ENCODE measurements at places on chromosomes 6 and 20.

DNA sequence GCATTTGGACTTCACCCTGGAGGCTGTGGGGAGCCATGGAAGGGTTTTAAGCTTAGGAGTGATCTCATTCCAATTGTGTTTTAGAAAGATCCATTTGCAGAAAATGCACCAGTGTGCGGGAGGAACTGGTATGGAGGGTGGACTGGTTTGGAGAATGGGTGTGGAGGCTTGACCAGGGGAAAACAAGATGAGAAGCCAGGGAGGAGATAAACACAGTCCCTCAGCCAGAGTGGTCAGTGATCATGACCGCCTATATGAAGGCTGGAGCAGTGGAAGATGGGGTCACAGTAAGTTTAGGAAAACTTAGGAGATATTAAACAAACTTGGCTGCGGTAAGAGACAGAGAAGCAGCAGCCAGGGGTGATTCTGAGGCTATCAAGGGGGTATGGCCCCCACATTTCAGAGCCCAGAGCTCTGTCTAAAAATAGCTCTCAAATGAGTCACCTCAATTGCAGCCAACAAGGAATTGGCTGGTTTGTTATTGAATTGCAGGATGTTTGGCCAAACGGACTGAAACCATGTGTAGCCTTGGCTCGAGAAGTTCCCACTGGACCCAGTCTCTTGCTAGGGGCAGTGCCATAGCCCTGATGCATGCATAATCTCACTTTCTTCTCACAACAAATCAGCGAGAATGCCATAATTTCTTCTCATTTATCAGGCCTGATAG, 159.9 kb upstream of the TOP1 start:
- H3K4me3 ChIP-seq: no peak overlapping the region
- DNase-seq: no peak
- no peak overlapping the region for H3K27ac ChIP-seq

DNA sequence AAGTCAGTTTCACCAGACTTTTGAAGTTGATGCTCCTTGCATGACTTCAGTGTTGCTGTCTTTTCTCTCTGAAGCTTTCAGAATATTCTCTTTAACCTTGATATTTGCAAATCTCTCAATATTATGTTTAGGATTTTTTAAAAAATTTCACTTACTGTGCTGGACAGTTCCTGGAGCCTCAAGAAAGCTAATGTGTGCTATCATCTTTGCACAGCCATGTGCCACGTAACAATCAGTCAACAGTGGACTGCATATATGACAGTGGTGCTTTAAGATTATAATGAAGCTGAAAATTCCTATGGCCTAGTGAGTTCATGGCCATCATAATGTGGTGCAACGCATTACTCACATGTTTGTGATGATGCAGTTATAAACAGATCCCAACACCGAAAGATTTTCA, 59.1 kb upstream of the OGFRL1 start:
- H3K27ac ChIP-seq: no peak overlapping the region
- no peak overlapping the region for H3K4me3 ChIP-seq
- H3K27me3 ChIP-seq: no peaks in the 10 kb centered on the region

GRCh38 chr6:30272032-30272431, 54.7 kb upstream of the TRIM39 start:
- H3K27me3 ChIP-seq: peaks cover 2% of the 10 kb centered on the region
- H3K27ac ChIP-seq: no peak overlapping the region
- no peak overlapping the region for H3K4me3 ChIP-seq
- H3K36me3 ChIP-seq: no peaks in the 10 kb centered on the region
- no peaks in the 10 kb centered on the region for H3K4me1 ChIP-seq

- H3K4me3 ChIP-seq: no peak overlapping the region
- no peak overlapping the region for H3K27ac ChIP-seq
- no peaks in the 10 kb centered on the region for H3K4me1 ChIP-seq
- no peak for DNase-seq
Observed at GRCh38 chr6:21085643-21086042, 507.9 kb upstream of the SOX4 start.

GRCh38 chr6:159121486-159121885, 47.7 kb upstream of the FNDC1 start:
- H3K36me3 ChIP-seq: no peaks in the 10 kb centered on the region
- peak overlapping the region; percentile 58 for H3K4me3 ChIP-seq
- H3K4me1 ChIP-seq: peaks cover 76% of the 10 kb centered on the region
- DNase-seq: no peak
- H3K27me3 ChIP-seq: no peaks in the 10 kb centered on the region

GRCh38 chr6:53429401-53429800, 80.7 kb upstream of the ELOVL5 start:
- no peak overlapping the region for H3K4me3 ChIP-seq
- no peaks in the 10 kb centered on the region for H3K27me3 ChIP-seq
- peaks cover 21% of the 10 kb centered on the region for H3K4me1 ChIP-seq
- no peaks in the 10 kb centered on the region for H3K36me3 ChIP-seq

DNA sequence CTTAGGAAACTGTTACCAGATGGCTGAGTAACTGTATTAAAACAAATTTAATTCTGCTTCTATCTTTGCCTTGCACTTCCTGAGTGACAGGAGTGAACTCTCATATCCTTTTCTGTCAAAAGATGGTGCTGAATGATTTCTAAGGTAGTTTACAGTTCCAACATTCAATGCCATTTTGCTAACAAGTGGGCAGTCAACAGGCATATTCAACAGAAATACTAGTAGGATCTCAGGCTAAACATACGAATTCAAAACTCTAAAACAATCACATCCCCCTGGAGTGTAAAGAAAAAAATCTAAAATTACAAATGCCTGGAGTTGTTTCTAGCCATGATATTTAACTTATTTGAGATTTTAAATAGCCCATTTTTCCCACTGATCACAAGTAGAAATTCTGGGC, 6.7 kb downstream of the PSMB9 start:
- H3K36me3 ChIP-seq: peaks cover 47% of the 10 kb centered on the region
- H3K27ac ChIP-seq: no peak overlapping the region
- H3K4me1 ChIP-seq: peaks cover 15% of the 10 kb centered on the region
- no peak overlapping the region for H3K4me3 ChIP-seq

DNA sequence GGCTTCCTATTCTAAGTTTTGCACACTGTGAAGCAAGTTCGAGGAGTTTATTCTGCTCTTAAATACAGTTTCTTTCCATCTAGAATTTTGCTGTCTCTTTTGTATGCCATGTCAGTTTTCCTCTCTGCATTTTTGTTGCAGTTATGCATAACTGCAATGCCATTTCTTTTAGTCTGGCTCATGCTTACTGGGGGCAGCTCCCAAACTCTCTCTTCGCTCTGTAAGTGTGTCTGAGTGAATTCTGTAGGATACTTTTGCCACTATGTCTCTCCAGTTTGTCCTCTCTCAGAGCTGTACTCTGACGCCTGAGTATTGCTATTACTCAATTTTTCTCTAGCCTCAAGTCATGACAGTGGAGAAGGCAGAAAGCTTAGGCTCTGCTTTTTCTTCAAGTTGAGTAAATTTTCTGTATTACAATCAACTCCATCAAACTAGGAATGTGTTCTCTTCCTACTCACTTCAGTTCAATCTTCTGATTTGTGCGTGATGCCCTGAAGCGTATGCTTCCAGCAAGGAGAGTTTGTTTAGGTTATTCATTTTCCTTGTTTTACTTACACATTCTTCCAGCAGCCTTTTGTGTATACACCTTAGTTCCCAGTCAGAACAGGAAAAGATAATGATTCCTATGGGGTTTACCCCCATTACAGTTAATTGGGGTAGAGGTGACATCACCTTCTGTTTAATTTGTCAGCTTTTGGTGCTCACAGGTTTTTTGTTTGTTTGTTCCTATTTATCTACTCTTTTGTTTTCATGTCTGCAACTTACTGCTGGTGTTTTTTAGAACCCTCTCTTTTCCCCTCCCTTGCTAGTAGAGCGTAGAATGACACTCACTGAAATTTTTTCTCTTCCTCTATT, 430.9 kb downstream of the BCKDHB start:
- no peak overlapping the region for H3K4me3 ChIP-seq
- no peaks in the 10 kb centered on the region for H3K27me3 ChIP-seq
- no peaks in the 10 kb centered on the region for H3K4me1 ChIP-seq
- no peak overlapping the region for H3K27ac ChIP-seq
- DNase-seq: no peak
